NCI-H1105 (cell line): ENCODE measurements at places on chromosomes 5 and 9.

- DNase-seq: no peak
Measured at GRCh38 chr5:88964831-88965230, 81.8 kb upstream of the MEF2C start.

DNA sequence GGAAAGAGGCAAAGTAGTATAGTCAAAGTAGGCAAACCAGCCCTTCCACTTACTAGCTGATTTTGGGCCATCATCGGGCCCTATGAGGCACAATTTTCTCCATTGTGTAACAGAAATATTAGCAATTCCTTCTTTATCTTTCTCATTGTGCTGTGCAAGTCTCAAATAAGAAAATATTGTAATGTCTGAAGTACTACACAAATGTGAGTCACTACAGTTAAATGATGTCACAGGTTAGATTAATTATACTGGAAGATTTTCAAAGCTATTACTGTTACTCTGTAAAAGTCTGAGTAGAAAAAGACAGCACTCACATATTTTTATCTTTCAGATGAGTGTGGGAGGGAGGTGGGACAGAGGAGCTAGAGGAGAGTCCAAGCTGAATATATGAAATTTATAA is 12.4 kb upstream of the TMC1 start:
- no peak for DNase-seq

- no peak for DNase-seq
Measured at GRCh38 chr9:22111954-22112247, 102.8 kb upstream of the CDKN2B start.

DNA sequence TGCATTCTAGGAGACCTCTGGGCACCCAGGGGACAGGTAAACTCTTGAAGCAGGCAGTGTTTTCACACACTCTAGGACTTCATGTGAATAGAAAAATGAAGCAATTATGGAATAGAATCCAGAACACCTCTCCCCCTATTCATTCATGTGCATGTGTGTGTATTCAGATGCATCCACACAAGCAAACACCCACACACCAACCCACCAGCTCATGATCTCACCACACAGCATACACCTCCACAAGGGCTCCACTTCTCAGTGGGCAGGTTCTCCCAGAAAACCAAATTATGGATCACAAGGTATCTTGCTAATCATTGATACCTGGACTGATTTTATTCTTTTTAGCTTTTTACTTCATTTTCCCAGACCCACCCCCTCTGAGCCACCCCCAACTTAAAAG is 21.2 kb upstream of the HSD17B3 start:
- no peak for DNase-seq

GRCh38 chr9:116005205-116005604 is 148.4 kb upstream of the PAPPA start:
- no peak for DNase-seq

DNA sequence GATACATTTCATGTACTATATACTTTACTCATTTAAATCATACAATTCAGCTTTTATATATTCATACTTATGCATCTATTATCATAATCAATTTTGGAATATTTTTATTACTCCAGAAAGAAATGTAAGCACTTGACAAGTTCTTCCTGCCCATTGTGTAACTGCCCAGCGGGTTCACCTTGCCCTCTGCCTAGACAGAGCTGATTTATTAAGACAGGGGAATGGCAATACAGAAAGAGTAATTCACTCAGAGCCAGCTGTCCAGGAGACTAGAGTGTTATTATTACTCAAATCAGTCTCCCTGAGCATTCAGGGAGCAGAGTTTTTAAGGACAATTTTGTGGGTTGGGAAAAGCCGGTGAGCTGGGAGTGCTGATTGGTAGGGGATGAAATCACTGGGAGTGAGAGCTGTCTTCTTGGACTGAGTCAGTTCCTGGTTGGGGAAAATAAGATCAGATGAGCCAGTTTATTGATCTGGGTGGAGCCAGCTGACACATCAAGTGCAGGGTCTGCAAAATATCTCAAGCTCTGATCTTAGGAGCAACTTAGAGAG is 16.1 kb upstream of the SPIN1 start:
- no peak for DNase-seq

GRCh38 chr9:29078063-29078666 is 1504.9 kb upstream of the C9orf72 start:
- no peak for DNase-seq

DNA sequence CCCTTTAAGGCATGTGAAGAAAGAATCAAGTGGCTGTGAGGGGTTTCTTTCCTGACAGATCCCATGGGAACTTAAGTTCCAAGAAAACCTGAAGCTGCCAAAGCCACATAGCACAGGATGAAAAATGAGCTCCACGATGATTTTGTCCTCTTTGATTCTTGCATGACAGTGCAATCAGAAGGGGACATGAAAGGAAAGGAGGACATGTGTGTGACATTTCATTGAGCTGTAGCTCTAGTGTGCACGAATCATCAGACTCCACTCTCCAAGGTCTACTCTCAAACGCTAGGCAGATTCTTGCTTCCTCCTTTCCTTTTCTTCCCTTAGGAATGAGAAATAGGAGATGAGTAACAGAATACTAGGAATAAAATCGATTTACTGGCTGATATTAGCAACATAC is 142.0 kb downstream of the ZNF608 start:
- DNase-seq: no peak

- DNase-seq: no peak
Measured at GRCh38 chr5:154251529-154251928, 61.0 kb downstream of the GALNT10 start.

DNA sequence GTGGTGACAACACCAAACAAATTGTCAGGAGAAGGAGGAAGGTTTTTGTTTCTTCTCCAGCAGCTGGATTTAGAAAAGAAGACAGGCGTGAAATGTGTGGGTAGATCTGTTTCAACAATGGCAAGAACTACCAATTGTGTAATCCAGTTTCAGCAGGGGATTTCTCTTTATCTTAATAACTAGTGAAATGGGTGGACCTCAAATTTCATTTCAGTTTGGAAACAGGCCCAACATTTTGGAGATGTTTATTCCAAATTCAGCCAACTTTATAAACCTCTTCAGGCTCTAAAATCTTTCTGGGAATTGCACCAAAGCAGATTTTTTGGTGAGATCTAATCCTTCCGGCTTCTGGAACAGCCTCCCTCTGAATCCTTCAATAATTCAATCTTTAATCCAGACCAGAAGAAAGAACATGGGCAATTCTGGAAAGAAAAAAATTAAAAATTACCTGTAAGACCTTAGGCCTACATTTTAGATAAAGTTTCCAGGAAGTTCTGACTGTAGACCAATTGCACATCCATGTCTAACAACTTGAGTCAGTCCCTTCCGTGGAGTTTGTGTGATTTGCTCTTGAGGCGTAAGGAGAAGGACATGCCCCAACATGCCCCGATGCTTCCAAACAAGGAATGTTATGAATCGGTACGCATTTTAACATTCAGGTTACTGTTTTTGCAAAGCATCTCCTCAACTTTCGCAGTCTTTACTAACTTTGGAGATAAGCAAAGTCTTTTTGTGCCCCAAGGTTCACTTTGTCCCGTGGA is 423.6 kb downstream of the IRX1 start:
- DNase-seq: no peak

DNA sequence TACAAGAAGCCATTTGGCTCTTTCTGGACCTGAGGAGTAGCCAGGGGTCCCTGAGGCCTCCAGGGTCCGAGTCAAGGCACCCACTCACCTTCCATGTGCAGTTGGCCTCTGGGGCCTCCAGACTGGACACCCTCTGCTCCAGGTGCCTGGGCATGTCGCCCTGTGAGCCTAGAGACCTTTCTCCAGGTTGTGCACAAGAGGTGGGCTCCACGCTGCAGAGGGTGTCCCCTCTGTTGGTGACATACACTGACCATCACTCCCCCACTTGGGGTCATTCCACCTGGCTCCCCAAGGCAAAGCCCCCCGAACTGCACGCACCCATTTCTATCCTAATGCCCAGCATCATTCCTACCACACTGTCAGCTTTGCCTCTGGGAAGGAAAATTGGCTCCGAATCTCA is 48.8 kb downstream of the RASGEF1C start:
- DNase-seq: no peak

GRCh38 chr9:18905883-18906629 is 127.0 kb downstream of the SAXO1 start:
- no peak for DNase-seq

DNA sequence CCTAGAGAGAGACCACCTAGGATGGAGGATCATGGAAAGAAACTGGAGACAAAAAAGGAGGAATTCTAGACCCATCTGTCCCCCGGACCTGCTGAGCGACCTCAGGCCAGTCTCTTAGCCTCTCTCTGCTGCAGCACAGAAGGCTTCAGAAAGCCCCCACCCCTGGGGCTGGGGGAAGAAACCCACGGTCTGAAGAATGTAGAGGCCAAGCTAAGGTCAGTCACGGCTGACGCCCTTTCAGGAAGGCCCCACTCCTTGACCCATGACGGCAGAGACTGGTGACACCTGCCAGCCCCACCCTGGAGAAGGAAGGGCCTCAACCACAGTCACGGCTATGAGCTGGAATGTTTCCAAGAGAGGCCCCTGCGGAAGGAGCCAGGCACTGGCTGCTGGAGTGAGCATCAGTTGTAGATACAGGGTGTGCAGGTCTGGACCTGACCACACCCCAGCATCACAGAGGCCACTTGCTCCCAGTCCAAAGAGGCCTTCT is 120.5 kb upstream of the BOD1 start:
- DNase-seq: no peak

DNA sequence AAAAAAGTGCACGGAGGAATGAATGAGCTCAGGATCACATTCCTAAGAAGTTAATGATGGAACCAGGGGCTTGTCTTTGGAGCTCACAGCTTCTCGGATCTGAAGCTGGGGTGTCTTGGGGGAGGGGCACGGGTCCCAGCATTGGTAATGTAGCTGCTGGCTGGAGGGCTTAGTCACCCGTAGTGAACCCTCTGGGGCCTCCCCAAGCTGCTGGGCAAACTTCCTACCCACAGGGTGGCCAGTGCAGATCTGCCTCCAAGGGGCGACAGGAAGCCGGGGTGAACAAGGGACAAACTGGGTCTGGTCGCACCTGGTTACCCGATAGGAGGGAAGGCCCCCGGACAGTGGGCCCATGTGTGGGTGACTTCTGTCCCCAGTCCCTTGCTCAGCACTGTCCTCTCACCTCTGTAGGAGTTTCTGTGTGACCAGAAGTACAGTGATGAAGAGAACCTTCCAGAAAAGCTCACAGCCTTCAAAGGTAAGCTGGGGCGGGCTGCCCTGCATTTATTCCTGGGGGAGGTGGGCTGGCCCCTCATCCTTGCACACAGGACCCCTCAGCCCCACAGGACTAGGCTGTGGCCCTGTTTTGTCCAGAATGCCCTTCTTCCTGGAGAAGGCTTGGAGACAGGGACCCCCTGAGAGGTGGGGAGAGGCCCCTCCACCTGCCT is 14.1 kb upstream of the NUP214 start:
- DNase-seq: no peak

GRCh38 chr5:67147760-67148159 is 48.8 kb downstream of the CD180 start:
- no peak for DNase-seq

DNA sequence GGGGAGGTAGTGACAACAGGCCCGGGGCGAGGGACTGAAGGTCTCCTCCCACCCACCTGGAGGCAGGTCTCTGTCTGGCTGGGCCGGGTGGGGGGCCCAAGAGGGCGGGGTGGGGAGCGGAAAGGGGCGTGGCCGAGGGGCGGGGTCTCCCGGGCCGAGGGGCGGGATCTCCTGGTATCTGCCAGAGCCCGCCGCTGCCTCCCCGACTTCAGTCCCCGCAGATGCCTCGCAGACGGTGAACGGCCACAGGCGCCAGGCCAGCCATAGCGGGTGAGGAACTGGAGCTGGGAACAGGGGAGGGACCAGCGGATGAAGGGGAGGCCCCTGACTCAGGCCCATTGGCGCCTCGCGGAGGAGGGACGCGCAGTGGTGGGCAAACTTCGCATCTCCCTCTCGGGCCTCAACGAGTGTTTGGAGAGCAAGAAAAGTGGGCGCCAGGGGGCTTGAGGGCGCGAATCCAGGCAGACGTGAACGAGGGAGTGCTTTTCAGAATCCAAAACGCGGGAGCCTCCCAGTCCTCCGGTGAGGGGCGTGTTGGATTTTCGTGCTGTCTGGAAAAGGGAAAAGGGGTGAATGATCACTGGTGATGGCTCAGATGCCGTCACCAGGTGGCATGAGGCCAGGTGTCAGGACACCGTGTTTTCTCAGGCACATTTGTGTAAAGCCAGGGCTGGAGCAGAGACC is at the start of gene ADGRD2:
TSS of gene ADGRD2 (plus strand) at position 211 of the 684 bp plus-strand sequence. CDS start 1,216 bp downstream, outside the sequence.
- peak; percentile 66 for DNase-seq

DNA sequence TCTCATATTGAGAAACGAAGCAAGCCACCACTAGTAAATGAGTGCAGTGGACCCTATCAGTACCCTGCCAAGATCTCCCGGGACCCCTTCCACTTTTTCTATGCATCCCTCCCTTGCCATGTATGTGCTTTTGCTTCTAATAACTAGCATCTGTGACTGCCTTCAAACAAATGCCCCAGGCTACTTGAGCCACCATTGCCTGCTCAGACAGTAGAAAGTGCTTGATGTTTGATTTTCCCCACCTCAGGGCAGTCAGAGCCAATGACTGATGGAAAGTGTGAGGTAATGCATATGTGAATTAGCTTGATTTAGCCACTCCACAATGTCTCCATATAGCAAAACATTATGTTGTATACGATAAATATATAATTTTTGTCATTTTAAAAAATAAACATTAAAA is 797.3 kb upstream of the ACO1 start:
- DNase-seq: no peak

DNA sequence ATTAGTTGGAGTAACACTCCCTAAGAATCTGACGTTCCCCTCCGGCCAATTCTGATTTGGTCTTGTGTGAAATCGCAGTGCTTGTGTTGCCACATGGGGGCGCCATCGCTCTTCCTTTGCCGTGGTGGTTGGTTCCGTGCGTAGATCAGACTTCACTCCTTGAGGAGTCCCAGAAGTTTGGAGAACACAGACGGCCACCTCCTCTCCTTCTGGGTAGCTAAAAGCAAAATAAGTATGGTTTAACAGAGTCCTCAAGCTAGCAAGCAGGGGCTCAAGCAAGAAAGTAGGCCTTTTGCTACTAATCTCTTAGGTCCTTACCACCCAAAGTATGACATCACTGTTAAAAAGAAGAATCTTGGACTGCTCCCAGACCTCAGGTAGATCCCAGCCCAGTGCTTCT is 59.5 kb downstream of the HSPA4 start:
- peak; percentile 20 for DNase-seq

- no peak for DNase-seq
Measured at GRCh38 chr9:107675351-107676259, 186.0 kb upstream of the KLF4 start.

DNA sequence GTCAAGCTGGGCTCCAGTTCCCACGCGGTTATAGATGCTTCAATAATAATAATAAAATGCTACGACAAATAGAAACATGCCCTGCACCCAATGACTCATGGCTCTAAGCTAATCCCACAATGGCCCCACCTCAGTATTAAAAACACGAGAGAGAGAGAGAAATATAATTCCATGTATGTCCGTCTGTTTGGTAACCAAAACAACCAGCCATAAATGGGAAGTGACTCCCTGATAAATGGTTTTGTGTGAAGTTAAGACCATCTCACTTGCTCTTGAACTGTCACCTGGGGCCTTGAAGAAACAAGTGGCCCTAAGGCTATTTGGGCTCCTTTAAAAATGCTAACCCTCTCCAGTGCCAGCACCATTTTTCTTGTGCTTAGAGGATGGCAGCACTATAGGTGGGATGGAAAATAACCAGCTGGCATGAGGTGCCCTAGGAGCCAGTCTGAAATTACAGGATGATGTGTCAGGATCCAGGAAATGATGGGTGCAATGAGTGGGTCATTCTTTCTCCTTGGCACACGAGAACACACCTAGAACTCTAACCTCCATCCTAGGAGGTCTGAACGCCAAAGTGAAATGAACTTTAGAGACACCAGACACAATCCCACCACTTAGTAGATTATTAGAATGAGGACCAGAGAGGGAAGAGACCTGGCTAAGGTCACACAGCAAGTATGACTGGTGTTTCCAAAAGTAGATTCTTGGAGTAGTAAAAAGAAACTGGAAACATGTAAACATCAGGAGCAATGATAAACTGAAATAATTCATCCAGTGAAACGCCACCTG is 35.7 kb upstream of the ADRB2 start:
- no peak for DNase-seq
